ENCODE measurements at places on chromosomes 16 and 17.
A peak's percentile ranks its signal among the peaks of the same experiment; 100 is the strongest.

- no peak for DNase-seq
Measured at GRCh38 chr17:3557768-3558583, at the start of gene TRPV3. Gene TRPV3 (minus strand): TSS chr17:3557812. CDS start chr17:3554850, 2,962 bp downstream.

GRCh38 chr17:2111691-2112090 lies 56.8 kb downstream of the HIC1 start:
- no peak for DNase-seq

- DNase-seq: peak; percentile 63
Measured at GRCh38 chr17:55704401-55704800, 18.3 kb downstream of the TMEM100 start.

GRCh38 chr16:52212841-52213240 lies 334.1 kb downstream of the TOX3 start:
- no peak for DNase-seq

GRCh38 chr17:50931144-50931908 lies 65.2 kb upstream of the TOB1 start:
- peak; percentile 61 for DNase-seq

GRCh38 chr17:46768540-46768870 lies 50.0 kb downstream of the WNT3 start:
- DNase-seq: no peak

GRCh38 chr16:62741692-62742091 lies 705.5 kb upstream of the CDH8 start:
- no peak for DNase-seq

- DNase-seq: no peak
Measured at GRCh38 chr16:28185696-28186095, 26.1 kb downstream of the XPO6 start.

DNA sequence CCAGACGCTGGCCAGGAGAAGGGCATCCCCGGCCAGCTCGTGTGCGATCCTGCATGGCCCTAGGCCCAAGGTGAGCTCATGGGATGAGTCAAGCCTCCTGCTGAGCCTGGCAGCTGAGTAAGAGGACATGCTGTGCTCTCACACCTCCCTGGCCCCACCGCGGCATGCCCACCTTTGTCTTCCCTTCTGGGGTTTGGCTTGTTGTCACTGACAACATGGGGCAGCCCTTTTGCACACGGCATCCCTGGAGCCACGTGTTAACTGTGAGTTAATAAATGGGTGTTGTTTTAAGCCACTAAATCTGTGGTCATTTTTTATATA lies 8.9 kb upstream of the TNS4 start:
- no peak for DNase-seq

- peak; percentile 90 for DNase-seq
Measured at GRCh38 chr17:36149296-36149820, 27.1 kb downstream of the TBC1D3B start.

DNA sequence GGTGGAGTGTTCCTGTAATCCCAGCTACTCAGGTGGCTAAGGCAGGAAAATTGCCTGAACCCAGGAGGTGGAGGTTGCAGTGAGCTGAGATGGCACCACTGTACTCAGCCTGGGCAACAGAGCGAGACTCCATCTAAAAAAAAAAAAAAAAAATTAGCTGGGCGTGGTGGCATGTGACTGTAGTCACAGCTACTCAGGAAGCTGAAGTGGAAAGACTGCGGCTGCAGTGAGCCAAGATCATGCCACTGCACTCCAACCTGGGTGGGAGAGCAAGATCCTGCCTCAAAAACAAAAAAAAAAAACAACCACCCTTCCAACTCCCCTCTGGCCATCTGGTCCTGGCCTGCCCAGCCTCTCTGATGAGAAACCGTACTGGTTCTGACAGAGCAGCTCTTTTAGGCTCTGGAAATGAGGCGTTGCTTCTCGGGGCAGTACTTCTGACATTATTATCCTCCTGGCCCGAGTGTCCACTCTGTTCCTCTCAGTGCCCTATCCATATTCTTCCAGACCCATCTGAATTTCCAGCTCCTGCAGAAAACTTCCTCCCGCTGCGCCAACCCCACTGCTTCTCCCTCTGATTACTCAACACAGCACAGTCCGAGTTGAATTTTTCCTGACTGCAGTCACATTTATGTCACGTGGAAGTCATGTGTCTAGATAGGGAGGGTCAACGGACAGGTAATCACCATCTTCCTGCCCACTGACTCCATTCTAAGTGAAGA lies 13.3 kb downstream of the GGA2 start:
- DNase-seq: peak; percentile 27

DNA sequence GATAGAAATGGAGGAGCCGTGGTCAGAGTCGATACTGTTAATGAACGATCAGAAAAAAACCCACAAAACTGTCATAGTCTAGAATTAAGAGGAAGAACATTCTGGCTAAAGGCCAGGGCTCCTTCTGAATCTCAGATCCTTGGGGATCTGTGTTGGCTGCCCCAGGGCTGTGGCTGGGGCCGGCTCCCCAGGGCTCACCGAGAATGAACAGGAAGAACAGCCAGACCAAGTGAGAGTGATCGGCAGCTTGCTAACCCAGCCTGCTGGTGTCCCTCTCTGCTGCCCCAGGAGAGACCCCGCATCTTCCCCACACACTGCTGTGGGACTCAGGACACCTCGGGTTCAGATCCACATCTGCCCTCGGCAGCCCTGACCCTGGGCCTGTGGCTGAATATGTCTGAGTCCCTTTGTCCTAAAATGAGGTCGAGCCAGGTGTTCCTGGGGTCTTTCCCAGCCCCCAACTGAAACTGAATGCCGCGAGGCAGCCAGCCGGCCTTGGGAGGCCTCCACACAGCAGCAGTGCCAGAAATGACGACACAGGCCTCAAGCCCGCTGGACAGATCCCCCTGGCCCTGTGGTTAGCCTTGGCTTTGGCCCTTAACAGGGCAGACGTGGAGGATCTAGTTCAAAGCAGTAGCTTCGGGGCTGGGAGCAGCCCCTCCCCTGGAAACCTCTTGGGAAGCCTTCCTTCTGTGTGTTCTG lies 23.9 kb upstream of the CLEC18A start:
- no peak for DNase-seq

GRCh38 chr16:76193906-76194615 lies 83.1 kb upstream of the CNTNAP4 start:
- no peak for DNase-seq

- DNase-seq: no peak
Measured at GRCh38 chr17:3505008-3505407, 29.2 kb downstream of the ASPA start.

- DNase-seq: no peak
Measured at GRCh38 chr16:50499254-50499653, 48.9 kb upstream of the NKD1 start.

GRCh38 chr16:77761204-77761603 lies 27.2 kb upstream of the VAT1L start:
- DNase-seq: no peak

GRCh38 chr17:55570391-55570790 lies 59.1 kb upstream of the SMIM36 start:
- DNase-seq: no peak

DNA sequence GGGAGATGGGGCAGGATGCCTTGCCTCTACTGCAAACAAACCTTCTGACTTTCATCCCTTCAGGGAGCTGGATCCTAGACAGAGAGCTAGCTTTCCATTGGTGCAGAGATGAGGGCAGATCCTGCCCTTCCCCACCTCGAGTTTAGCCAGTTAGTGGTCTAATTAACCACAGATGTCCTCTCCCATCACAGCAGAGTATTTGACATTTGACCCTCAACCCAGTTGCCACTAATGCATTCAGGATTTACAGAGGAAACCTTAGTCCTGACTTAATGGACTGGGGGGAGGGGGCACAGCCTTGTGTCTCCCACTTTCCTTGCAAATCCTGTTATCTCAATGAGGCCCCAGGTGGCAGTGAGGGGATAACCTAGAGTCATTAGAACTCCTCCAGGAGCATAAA lies 10.2 kb downstream of the PIP4K2B start:
- DNase-seq: no peak

DNA sequence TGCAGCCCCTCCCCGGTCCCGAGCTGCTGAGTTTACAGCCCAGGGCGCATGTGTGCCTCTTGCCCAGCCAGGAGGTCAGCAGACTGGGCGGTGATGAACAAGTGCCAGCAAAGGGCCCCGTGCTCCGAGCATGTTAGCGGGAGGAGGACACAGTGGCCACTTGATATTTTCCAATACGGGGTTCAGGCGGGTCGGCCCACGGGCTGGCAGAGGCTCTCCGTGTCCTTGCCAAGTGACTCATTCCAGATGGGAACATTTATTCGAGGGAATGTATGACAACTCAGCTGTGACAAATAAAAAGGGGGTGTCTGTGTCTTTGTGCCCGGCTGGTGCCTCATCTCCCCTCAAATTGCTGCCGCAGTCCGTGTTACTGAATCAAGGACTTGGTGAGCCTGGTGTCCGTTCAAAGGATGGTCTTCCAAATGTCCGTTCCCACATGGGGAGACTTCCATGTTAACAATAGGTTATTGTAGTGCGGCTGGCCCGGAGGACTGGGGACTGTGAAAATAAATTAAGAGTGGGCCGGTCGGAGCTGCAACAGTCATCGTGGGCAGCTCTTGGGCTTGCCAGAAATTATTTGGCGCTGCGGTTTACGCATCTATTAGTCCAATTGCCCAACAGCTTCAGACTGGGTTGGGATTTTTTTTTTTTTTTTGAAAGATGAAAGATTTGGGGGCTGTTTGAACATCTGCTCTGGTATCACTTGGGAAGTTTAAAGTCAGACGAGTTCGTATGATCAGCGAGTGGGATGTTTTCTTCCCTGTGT lies 174.0 kb upstream of the CIBAR2 start:
- DNase-seq: no peak

DNA sequence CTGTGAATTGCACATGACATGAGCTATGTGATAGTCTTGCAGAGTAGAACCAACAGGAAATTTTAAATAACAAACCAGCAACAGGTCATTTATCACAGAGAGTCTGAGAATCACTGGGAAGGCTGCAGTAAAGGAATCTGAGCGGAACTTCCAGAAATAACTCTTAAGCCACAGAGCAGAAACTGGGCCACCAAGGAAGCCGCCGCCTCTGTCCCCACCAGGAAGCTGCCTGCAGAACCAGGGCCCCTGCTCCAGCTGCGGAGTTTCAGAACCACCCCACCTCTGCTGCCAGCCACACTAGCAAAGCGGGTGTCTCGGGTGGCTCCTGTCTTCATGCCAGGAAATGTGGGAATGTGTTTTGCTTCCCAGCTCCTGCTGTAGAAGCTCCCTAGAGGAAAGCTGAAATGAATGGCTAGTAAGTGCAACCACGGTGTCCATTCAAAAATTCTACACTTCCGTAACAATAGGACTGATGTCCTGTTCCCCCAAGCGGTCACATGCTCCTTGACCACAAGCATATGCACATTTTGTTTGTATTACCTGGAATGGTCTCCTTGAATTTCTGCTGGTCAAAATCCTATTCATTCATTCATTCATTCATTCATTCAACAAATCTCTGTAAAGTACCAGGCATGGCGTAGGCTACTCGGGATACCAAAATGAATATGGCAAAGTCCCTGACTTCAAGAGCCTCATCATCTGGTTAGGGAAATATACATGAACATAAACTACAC lies 7.7 kb upstream of the ITPRIPL2 start:
- peak; percentile 15 for DNase-seq

DNA sequence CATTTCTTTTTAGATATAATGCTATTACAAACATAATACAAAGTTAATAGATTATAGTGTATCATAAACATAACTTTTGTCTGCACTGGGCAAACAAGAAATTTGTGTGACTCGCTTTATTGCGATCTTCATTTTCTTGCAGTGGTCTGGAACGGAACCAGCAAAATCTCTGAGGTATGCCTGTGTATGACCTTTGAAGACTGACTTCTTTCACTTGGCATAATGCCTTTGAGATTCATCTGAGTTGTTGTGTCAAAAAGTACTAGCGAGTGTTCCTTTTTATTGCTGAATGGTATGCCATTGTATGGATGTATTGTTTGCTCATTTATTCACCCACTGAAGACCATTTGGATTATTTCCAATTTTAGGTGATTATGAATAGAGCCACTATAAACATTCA lies 69.2 kb downstream of the TANC2 start:
- no peak for DNase-seq

DNA sequence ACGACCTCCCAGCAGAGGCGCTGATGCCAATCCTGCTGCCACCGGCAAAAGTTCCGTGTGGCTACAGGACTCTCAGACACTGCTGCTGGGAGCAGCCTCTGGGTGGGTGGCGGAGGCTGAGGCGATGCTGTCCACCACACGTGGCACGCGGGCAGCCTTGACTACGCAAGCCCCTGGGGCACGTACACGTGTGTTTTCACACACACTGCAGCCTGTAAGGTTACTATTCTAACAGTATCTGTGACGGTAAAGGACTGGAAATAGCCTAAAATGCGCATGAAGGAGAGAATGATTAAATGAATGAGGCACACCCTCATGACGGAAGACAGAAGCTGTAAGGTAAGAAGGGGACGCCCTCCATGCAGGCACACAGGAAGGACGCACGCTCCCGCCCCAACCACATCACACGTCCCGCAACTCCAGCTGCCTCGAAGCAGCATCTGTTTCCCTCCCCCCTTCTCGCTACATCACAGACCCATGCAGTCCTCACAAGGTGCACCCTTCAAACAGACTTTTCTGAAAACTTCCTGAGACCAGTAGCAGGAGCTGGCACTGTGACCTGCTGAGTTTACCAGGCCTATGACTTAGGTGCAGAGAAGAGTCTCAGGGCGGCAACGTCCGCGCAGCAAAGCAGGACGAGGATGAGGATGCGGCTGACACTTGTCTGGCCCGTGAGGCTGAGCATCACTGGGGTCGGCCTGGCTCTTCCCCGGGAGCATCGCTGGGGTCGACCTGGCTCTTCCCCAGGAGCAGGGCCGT lies 28.7 kb upstream of the FASN start:
- DNase-seq: no peak

DNA sequence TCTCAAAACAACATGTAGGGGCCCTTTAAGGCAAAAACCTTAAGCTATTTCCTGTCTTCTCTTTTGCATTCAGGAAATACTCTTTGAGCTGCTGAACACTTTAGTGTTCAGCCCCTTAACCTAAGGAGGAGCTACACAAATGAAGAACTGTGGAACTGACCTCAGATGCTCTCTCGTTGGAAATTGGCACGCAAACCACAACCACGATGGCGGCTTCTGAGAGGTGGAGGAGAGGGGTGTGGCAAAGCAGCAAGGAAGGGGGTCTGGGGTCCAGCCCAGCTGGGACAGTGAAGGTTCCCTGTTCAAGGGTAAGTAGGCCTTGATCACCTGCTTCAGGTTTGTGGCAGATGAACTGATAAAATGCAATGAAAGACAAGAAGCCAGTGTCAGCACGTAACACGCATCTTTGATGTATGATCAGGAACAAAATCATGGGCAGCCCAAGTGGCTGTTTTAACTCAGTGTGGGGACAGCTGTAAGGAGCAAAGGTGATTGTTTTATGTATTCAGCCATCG lies 291.6 kb upstream of the TNRC6C start:
- no peak for DNase-seq

- DNase-seq: peak; percentile 58
Measured at GRCh38 chr17:76506408-76507345, 5.5 kb upstream of the RHBDF2 start.

Measured in inflammatory macrophage treated with lipopolysaccharide for 4 hours (primary cell).